Thoracic aorta (tissue), 2 donors: ENCODE measurements at places on chromosomes 13 and 19. TPM values are rescaled to one million over a fixed set of nuclear protein-coding genes. Genes with fewer than 3 reads are reported as not detected.

BRSK1 gene
- total RNA-seq, result 16.7 TPM

IFI30 gene
- 59.4 TPM for total RNA-seq

ZNF20 gene
- 2.2 TPM for total RNA-seq

ERFL gene
- total RNA-seq, result 0.28 TPM

DMWD gene
- total RNA-seq, result 91.1 TPM

VASP gene
- 287 TPM for total RNA-seq
